ENCODE measurements at places on chromosomes 2 and 18.

DNA sequence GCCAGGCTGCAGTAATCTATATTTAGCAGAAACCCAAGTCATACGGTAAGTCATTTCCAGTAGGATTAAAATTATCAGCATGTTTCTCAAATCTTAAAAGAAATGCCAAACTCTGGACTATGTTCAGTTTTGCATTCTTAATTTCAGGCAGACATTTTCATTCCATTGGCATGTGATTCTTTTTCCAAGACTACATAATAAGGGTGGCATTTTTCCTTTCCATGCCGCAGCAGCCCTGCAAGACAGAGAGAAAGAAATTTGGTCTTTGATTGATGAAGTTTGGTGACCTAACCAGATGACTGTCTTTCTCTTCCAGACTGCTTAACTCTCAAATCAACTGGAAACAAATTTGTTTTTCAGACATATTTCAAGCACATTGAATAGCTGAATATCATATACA, 118.1 kb downstream of the FHOD3 start:
- DNase-seq = no peak

GRCh38 chr2:239443666-239444567, 43.1 kb upstream of the HDAC4 start:
- no peak for DNase-seq

- no peak for DNase-seq
These were observed 48.9 kb downstream of the CDH2 start for GRCh38 chr18:28127763-28128658.

GRCh38 chr2:72990695-72991438, 73.5 kb downstream of the EMX1 start:
- no peak for DNase-seq

GRCh38 chr2:127278959-127279358, 15.0 kb downstream of the ERCC3 start:
- DNase-seq = peak; percentile 53

DNA sequence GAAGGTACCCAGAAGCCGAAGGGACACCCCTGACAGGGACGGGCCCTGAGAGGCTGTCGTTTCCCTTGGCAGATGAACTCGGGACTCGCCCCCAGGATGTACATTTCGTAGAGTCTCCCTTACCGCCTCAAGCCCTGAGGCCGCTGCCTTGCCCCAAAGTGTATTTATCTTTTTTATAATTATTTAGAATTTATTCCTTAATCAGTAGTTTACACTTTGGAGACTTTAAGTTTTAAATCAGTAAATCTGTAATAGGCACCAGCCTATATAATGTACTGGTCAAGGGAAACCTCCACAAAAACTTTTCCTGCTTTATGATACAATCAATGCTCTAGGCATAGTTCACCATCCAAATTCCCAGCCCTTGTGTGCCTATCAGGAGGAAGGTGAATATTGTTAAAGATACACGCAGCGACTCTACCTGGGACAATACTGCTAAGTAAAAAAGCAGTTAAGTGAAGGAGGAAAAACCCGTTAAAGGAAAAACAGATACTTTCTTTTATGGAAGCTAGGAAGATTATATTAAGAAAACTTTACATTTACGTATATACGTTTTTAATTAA, 848 bp downstream of the VRK2 start:
- no peak for DNase-seq

DNA sequence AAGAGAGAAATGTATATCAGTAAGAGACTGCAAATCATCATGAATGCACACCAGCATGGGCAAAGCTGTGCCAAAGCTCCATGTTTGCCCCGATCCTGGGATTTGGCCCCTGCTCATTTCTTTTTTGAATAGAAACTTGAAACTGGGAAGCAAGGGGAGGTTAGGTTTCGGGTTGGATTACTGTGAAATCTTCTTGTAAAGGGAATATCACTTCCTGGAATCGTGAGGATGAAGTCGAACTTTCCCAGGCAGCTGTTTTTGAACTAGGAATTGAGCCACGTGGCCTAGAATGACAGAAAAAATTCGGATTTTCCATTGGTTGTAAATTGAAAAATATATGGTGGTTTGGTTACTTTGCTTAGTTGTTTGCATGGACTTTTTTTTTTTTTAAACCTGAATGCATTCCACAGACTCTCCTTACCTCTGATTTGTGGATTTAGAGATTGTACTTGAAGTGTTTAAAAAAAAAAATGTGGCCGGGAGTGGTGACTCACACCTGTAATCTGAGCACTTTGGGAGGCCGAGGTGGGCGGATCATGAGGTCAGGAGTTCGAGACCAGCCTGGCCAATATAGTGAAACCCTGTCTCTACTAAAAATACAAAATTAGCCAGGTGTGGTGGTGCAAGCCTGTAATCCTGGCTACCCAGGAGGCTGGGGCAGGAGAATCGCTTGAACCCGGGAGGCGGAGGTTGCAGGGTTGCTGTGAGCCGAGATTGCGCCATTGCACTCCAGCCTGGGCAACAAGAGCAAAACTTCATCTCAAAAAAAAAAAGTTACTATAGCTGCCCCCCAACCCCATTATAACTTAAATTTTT, 32.1 kb downstream of the GRHL1 start:
- no peak for DNase-seq
